GM12878 (cell line): ENCODE measurements at places on chromosomes 2 and 18. TPM values are rescaled to one million over a fixed set of nuclear protein-coding genes. Genes with fewer than 3 reads are reported as not detected.

- no peaks in the 10 kb centered on the region for H3K4me1 ChIP-seq
- H3K36me3 ChIP-seq = no peaks in the 10 kb centered on the region
- H3K27ac ChIP-seq = no peak overlapping the region
- H3K4me3 ChIP-seq = no peak overlapping the region
- peaks cover 18% of the 10 kb centered on the region for H3K27me3 ChIP-seq
- no peak for DNase-seq
Observed at GRCh38 chr2:216634370-216635148, 1.3 kb downstream of the IGFBP2 start.

- H3K27ac ChIP-seq = no peak overlapping the region
- no peaks in the 10 kb centered on the region for H3K27me3 ChIP-seq
- H3K4me3 ChIP-seq = no peak overlapping the region
- DNase-seq = no peak
- H3K36me3 ChIP-seq = no peaks in the 10 kb centered on the region
- H3K4me1 ChIP-seq = no peaks in the 10 kb centered on the region
Observed at GRCh38 chr2:189253836-189254235, 74.3 kb upstream of the COL5A2 start.

- DNase-seq = no peak
- H3K27ac ChIP-seq = no peak overlapping the region
- no peaks in the 10 kb centered on the region for H3K36me3 ChIP-seq
- no peak overlapping the region for H3K4me3 ChIP-seq
Observed at GRCh38 chr18:10516078-10516477, 9.7 kb upstream of the NAPG start.

DNA sequence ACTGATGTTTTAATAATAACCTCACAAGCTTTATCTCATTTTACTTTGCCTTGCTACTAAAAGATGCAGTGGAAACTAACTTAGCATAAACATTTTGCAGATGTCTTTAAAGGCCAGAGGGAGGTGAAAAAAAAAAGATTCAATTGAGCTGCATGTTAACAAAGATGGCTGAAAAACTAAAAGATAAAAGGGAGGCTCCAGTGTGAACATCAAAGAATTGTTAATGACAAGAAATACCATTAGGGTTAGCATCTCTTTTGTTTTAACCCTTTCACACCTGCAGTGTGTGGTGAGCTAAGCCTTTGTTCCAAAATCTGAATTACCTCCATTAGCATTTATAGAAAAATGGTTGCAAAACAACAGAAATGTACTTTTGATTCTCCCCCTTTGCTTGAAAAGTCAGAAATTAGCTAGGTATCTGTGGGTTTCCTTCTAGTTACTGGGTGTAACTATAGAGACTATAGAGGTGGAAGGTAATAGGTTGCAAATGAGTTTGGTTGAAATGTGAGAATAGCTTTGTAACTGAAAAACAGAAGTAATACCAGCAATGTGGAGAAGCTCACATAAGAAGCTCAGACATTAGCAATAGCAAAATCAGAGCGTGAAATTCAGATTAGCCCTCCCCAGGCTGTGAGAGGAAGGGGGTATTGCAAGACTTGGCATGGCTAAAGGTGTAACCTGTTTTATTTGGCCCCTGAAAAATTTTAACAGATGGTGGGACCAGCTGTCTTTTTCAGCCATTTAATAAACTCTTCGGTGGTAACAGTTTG, 34.8 kb upstream of the SP5 start:
- peak; percentile 40 for DNase-seq
- H3K4me3 ChIP-seq = peak overlapping the region; percentile 7; the same call in 1 of the 2 replicates
- no peaks in the 10 kb centered on the region for H3K36me3 ChIP-seq
- no peaks in the 10 kb centered on the region for H3K27me3 ChIP-seq
- peaks cover 13% of the 10 kb centered on the region; the same call in 1 of the 2 replicates for H3K4me1 ChIP-seq
- H3K27ac ChIP-seq = no peak overlapping the region

PDCL3 gene
- polyA plus RNA-seq = 78.8 and 81.7 TPM in 2 replicates
